ENCODE measurements at places on chromosomes 13 and 19.

DNA sequence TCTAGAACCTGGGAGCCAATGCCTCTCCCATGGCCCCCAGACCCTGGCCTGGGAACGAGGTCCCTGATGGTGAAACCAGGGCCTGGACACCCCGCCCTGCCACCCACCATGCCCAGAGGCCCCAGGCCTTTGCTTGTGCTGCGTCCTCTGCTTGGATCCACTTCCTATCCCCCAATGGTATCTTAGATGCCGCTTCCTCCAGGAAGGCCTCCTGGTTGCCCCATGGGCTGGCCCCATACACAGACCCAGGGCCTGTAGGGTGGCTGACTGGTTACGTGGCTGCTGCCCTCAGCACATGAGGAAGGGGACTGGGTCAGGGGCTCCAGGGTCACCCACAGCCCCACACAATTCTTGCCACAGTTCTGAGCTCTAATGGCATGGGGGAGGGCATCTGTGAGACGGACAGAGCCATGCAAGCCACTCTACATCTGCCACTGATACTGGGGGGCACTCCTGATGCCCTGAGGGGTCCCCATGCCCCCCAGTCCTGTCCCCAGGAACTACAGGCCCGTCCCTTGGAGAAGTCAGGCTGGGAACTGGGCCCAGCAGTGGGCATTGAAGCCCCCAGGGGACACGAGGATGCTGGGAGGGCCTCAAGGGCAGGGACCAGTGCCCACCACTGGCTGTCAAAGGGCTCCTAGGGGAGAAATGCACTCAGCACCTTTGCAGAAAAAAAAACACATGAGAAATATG, 5.0 kb downstream of the RPL36 start:
- no peak for DNase-seq

- DNase-seq = no peak
Observed at GRCh38 chr19:10379880-10380312, 476 bp downstream of the TYK2 start.

GRCh38 chr19:8335343-8336071, 7.6 kb downstream of the KANK3 start:
- DNase-seq = no peak

DNA sequence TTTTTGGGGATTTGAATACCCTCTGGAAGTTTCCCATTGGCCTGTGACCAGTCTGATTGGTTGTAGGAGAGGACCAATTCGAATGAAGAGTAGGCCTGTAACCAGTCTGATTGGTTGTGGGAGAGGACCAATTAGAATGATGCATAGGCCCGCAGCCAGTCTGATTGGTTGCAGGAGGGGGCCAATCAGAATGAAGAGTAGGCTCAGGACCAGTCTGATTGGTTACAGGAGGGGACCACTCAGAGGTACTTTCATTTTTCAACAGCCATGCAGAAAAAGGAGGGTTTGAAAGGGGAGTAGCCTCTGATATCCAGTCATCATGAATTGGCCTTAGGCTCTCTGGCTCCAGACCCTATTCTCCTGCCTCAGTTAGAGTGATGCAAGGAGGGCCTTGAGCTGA, 30.4 kb upstream of the SLC1A5 start:
- DNase-seq = no peak

DNA sequence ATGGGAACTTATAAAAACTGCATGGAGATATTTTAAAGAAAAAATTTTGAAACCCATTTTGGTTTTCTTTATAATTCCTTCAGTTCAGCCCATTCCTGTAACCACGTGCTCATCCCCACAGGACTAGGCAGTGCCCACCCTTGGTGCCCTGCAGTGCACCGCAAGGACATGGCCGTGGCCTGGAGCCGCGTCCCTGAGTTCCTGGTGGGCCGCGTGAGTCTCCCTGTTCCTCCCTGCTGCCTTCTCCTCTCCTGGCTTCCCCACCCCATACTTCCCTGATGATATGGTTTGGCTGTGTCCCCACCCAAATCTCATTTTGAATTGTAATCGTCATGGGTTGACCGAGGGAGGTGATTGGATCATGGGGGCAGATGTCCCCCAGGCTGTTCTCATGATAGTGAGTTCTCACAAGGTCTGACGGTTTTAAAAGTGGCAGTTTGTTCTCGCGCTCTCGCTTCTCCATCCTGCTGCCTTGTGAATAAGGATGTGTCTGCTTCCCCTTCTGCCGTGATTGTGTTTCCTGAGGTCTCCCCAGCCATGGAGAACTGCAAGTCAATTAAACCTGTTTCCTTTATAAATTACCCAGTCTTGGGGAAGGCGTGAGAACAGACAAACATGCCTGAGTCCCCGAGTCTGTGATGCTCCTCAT, 31.6 kb upstream of the TFDP1 start:
- no peak for DNase-seq

DNA sequence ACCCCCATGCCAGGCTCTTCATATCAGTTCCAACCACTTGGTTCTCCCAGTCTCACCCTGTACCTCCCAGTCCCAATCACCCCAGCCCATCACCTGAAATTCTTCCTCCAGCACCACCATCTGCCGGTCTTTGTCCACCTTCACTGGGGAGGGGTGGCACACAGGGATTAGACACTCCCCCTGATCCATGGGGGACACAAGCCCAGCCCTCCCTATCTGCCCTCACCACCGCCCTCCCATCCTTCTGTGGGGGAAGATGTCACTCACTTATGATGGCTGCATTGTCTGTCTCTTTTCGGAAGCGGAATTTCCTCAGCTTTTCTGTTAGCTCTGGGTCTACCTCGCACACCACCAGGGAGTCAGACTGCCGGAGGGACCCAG, 685 bp downstream of the GMFG start:
- no peak for DNase-seq

- DNase-seq = no peak
Observed at GRCh38 chr13:91146601-91147000, 200.9 kb upstream of the MIR17HG start.

DNA sequence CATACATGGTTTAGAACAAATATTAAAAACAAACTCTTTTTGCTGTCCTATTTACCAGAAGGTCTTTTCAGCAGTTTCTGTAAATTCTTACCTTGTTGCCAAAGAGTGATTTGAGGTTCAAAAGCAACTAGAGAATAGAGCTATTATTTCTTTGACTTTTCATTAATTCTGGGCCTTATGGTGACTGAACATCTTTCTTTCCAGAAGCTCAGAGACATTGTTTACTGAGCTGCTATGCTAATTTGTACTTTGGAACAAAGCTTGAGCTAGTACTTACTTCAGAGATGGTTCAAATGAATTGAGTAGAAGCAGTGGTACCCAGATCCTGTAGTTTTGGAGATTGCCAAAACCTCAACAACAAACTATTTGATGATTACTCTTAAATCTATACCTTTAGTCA, 331.2 kb downstream of the SPRY2 start:
- DNase-seq = no peak

DNA sequence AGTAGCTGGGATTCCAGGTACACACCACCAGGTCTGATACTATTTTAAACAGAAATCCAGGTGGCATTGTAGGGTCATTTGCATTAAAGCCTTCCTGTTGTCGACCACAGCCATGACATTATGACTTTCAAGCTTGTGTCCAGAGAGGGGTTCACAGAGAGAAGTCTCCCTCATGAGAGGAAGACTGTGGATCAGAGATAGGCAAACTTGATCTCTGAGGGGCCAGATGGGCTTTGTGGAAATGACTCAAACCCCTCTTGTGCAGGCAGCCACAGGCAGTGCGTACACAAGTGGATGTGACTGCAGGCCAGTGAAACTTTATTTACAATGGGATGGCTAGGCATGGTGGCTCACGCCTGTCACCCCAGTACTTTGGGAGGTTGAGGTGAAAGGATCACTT, 27.8 kb upstream of the F2RL3 start:
- no peak for DNase-seq

DNA sequence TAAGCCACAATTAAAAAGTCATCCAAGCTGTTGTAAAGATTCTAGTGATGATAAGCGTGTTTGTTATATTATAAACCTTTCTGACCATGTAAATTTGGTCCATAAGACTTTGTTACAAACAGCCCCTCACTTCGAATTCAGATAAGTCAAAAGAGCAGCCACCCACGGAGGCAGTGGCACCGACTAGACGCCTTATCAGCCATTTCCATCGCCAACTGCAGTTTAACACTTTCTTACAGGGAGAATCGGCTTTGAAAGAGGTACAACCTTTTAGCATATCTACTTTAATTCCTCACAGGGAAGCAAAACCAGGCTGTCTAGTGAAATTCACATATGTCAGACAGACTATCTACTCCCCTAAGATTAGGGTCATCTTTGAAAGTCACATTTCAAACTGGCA, 47.5 kb downstream of the SOX21 start:
- DNase-seq = no peak

GRCh38 chr19:31139871-31140505, 209.2 kb downstream of the TSHZ3 start:
- DNase-seq = peak; percentile 86

GRCh38 chr13:102399791-102400674, 1.8 kb downstream of the FGF14 start:
- DNase-seq = no peak

- no peak for DNase-seq
Observed at GRCh38 chr13:21219036-21219381, 42.6 kb downstream of the MRPL57 start.

GRCh38 chr19:35142606-35143230, 337 bp upstream of the FXYD7 start:
- DNase-seq = no peak

GRCh38 chr13:113631341-113632095, 26.5 kb downstream of the ATP4B start:
- DNase-seq = no peak

DNA sequence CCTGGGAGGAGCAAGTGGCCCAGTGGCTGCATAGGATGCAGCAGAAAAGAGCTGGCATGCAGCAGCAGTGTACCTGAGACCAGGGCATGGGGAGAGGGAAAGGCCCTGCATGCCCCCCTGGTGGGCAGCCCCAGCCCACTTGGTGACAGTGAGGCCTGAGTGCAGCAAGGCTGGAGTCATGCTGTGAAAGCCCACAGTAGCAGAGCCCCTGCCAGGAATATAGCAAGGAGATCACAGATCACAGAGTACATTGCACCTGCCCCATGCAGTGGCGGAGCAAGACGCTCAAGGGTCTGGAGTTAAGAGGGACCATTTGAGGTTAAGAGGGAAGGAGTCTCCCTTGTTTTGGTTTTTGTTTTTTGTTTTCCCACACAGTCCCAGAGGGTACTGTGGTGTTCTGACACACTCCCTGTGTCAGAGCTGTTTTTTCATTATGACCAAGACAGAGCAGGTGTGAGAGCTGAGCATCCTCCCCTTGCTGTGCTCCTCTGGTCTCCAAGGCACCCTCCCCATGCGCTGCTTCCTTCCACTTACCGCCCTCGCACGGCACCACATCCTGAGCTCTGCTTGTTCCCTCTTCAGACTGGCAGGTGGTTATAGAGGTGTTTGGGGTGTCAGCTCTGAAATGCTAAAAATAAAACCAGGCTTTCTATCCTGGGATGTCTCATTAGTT, 85.0 kb upstream of the UBL3 start:
- no peak for DNase-seq

DNA sequence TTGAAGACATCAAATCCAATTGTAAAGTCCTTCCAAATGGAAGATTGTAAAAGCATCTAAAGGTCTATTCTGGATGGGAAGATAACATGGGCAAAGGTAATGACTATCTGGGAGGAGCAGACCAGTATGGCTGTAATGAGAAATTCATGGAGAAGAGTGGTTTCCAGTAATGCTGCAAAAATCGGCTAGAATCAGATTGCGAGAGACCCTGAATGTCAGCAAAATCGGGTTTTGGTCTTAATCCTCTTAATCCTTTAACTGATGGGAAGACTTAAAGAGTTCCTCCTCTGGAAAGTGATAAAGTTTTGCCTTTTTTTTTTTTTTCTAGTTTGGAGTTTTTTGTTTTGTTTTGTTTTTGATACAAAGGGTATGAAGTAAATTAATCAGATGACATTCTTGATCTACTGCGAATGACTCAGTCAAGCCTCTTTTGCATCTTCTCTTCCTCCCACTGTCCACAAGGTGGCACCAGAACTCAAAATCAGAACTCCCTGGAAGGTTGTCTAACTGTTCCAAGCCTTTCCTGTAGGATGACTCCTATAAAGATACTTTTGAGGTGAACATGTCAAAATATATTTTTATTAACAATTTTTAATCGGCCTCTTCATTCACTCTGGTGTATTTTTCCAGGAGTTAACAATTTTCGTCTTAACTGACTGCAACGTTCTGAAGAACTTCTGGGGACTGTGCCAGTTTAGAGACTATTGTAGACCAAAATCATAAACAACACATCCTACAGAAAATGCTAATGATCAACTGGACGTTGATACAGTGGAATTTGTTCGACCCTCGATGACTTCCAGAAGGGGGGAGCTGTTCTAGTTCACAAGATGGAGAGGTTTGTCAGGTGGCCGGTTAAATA, 213.3 kb upstream of the MIR17HG start:
- DNase-seq = peak; percentile 15

DNA sequence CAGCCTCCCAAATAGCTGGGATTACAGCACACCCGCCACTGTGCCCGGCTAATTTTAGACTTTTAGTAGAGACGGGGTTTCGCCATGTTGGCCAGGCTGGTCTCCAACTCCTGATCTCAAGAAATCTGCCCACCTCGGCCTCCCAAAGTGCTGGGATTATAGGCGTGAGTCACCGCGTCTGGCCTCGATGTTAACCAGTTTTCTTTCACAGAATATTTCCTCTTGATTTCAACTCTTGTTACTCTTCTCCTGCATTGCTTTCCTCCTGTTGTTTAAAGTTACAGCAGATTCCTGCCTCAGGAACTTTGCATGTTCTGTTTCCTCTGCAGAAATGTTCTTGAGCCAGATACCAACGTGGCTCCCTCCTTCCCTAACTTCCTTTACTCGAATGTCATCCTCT, 3.7 kb upstream of the PEX11G start:
- DNase-seq = no peak

GRCh38 chr13:101018720-101019119, 344.1 kb upstream of the TMTC4 start:
- peak; percentile 47 for DNase-seq

DNA sequence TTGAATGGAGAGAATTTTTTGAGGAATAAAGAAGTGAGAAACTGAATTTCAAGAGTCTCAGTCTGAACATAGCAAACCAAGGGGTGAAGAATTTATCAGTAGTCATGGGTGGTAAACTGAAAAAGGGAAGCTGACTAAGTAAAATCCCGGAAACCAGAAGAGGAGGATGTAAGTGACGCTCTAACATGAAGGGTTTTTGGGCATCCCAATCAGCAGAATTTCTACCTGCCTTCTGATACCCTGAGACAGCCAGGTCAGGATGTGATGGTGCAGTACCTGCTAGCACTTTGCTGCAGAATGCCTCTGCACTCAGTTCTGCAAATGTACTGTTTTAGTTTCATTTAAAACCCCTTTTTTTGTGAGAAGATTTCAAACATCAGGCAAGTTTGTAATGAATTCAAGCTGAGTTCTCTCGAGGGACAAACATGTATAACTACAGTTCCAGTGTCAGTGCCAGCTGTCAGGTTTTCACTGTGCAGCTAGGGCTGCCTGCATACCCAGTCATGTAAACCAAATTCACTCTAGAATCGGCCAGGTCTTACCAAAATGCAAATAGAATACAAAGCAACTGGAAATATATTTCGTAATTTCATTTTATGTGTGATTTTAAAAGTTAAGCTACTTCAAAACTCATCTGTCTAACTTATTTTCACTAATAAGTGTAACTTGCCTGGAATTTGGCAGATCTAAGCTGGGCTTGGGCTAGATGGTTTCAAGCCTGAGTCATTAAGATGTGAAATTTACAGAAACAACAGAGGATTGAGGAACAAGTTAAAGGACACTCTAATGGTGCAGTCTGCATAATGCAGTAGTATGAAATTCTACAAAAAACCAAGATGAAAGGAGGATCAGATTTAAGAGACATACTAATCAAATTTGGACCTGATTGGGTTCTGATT, 13.8 kb downstream of the METTL21C start:
- DNase-seq = no peak

Data from non-pigmented ciliary epithelial cell (primary cell).